Breast epithelium (tissue), 4 donors: ENCODE measurements at places on chromosomes 6 and 20. TPM values are rescaled to one million over a fixed set of nuclear protein-coding genes. Genes with fewer than 3 reads are reported as not detected.

DEFB123 gene
- total RNA-seq: not detected

DNA sequence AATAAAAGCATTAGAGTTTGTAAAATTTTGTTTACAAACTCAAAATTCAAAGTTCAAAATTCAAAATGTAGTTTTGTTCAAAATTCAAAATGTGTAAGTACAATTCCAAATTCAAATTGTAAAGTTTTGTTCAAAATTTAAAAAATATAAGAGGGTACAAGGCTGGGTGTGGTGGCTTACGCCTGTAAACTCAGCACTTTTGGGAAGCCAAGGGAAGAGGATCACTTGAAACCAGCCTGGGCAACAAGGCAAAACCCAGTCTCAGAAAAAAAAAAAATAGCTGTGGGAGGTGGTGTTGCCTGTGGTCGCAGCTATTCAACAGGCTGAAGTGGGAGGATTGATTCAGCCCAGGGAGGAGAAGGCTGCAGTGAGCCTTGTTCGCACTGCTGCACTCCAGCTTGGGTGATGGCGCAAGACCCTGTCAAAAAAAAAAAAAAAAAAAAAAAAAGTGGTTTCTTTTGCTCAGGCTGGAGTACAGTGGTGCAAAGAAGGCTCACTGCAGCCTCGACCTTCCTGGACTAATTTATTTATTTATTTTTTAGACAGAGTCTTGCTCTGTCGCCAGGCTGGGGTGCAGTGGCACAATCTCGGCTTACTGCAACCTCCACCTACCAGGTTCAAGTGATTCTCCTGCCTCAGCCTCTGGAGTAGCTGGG, 5.4 kb upstream of the ZBTB12 start:
- H3K27me3 ChIP-seq: no peaks in the 10 kb centered on the region
- no peaks in the 10 kb centered on the region for H3K4me1 ChIP-seq
- H3K36me3 ChIP-seq: no peaks in the 10 kb centered on the region
- no peak overlapping the region for H3K27ac ChIP-seq
- DNase-seq: no peak

SNX9 gene
- 61.6 TPM for total RNA-seq

TCF21 gene
- total RNA-seq: not detected

DNA sequence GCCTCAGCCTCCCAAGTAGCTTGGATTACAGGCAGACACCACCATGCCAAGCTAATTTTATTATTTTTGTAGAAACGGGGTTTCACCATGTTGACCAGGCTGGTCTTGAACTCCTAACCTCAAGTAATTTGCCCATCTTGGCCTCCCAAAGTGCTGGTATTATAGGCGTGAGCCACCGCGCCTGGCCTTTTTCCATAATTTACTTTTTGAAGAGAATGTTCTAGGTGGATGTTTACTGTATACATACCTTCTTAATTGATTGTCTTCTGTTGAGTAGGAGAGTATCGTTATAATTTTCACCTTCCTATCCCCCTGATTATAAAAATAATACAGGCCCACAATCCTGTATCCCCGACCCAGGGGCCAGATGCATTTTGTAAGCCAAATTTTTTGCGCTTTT, 174.4 kb downstream of the BCAS1 start:
- no peaks in the 10 kb centered on the region for H3K36me3 ChIP-seq
- no peak overlapping the region for H3K27ac ChIP-seq
- H3K27me3 ChIP-seq: no peaks in the 10 kb centered on the region
- H3K4me3 ChIP-seq: no peak overlapping the region

GRCh38 chr6:163709255-163709654, 294.7 kb downstream of the QKI start:
- DNase-seq: no peak
- no peaks in the 10 kb centered on the region for H3K36me3 ChIP-seq
- H3K27ac ChIP-seq: peak overlapping the region; percentile 88

VSX1 gene
- total RNA-seq: not detected

MGME1 gene
- total RNA-seq: 26.2 TPM

C6orf58 gene
- not detected for total RNA-seq

DNA sequence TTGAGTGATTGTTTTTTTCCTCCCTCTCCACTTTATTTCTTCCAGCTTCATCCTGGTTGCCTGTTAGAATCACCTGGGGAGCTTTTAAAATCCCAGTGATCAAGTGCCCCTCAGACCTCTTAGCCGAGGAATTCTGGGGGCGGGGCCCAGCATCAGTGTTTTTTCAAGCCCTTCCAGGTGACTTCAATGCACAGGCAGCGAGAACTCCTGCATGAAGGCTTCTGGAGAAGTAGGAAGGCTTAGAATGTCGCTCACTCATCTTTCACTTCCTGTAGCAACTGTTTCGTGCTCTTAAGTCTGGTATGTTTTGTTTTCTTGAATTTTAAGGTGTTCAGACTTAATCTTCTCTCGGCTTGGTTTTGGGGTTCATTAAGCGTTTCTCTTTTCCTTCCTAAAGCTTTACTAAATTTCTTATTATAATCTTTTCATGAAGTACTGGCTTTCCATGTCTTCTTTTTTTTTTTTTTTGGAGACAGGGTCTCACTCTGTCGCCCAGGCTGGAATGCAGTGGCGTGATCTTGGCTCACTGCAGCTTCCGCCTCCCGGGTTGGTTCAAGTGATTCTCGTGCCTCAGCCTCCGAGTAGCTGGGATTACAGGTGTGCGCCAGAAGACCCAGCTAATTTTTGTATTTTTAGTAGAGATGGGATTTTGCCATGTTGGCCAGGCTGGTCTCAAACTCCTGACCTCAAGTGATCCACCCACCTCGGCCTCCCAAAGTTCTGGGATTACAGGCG, 30.9 kb upstream of the TULP1 start:
- H3K27me3 ChIP-seq: no peaks in the 10 kb centered on the region
- H3K4me3 ChIP-seq: no peak overlapping the region
- H3K4me1 ChIP-seq: no peaks in the 10 kb centered on the region
- no peak overlapping the region for H3K27ac ChIP-seq

WRNIP1 gene
- total RNA-seq: 59.3 TPM

DNA sequence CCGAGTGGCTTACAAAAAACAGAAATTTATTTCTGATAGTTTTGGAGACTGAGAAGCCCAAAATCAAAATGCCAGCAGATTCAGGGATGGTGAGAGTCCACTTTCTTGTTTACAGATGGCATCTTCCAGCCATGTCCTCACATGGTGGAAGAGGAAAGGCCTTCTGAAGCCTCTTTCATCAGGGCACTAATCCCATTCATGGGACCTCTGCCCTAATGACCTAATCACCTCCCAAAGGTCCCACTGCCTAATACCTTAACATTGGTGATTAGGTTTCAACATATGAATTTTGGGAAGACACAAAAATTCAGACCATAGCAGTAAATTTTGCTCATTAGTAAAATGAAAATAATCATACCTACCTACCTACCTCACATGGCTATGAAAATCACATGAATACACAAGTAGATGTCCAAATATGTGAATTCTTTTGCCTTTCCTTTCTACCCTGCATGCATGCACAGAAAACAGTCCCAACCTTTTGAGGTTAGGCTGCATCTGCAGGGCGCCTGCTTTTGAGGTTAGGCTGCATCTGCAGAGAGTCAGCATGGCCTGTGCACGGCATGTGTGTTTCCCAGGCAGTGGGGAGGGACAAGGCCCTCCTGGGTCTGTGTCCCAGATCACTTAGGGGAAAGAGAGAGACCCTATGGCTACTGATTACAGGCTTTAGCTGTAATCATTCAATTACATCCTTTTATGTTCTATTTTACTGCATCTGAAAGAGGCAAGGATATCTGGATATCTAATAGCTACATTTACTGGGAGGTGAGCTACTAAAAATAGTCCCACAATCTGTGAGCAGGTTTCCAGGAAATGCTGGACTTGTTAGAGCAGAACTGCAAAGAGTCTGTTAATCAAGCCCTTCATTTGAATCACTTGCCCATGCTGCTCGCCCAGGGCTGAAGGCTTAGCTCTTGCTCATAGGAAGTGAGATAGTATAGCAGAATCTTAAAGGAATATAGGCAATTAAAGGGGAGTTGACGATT, 497.7 kb upstream of the MARCKS start:
- H3K4me3 ChIP-seq: no peak overlapping the region
- H3K27ac ChIP-seq: no peak overlapping the region
- no peaks in the 10 kb centered on the region for H3K27me3 ChIP-seq
- H3K4me1 ChIP-seq: no peaks in the 10 kb centered on the region
- H3K36me3 ChIP-seq: no peaks in the 10 kb centered on the region

BPI gene
- not detected for total RNA-seq

DNA sequence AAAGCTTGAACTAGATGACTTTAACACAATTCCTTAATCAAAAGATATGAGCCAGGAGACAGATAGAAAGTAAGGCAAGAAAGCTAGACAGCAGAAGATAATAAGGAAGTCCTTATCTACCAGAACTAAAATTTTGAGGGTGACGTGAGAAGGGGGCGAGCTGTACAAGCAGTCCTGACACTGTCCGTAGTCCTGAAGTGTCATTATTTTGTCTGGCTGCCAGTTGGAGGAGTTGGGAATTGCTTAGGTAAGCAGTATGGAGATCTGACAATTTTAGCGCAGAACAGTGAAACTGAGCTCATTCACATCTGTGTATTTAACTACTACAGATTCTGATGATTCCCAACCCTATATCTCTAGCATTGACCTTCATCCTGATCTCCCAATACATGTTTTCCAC, 25.8 kb upstream of the CEP85L start:
- H3K4me3 ChIP-seq: no peak overlapping the region
- H3K27me3 ChIP-seq: no peaks in the 10 kb centered on the region
- DNase-seq: no peak
- no peaks in the 10 kb centered on the region for H3K4me1 ChIP-seq
- no peak overlapping the region for H3K27ac ChIP-seq
- no peaks in the 10 kb centered on the region for H3K36me3 ChIP-seq

- no peaks in the 10 kb centered on the region for H3K27me3 ChIP-seq
- no peak overlapping the region for H3K4me3 ChIP-seq
- no peak overlapping the region for H3K27ac ChIP-seq
- no peaks in the 10 kb centered on the region for H3K4me1 ChIP-seq
Measured at GRCh38 chr6:93341900-93342613, 77.3 kb downstream of the EPHA7 start.

GRCh38 chr6:40350747-40351217, 236.4 kb downstream of the LRFN2 start:
- DNase-seq: no peak
- H3K27ac ChIP-seq: no peak overlapping the region
- no peaks in the 10 kb centered on the region for H3K4me1 ChIP-seq
- H3K27me3 ChIP-seq: no peaks in the 10 kb centered on the region
- H3K36me3 ChIP-seq: no peaks in the 10 kb centered on the region
- H3K4me3 ChIP-seq: no peak overlapping the region

GRCh38 chr20:59667981-59668515, 63.7 kb downstream of the PHACTR3 start:
- no peak overlapping the region for H3K27ac ChIP-seq
- H3K4me3 ChIP-seq: no peak overlapping the region
- no peak for DNase-seq
- no peaks in the 10 kb centered on the region for H3K36me3 ChIP-seq
- H3K27me3 ChIP-seq: no peaks in the 10 kb centered on the region

DNA sequence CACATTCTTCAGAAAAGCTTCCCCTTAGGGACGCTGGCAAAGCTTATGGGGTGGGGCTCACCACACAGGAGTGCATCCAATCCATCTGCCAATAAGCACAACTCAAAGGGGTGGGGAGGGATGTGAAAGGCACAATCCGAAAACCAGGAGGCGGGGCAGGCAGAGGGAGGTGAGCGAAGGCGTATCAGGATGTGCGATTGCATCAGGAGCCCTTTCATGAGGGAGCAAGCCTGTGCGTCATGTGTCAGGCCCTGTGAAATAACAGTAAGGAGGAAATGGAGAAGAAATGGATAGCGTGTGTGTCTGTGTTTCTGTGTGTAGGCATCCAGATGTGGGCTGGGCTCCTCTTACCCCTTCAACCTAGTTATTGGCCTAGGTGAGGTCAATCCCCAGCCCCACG, 382.4 kb upstream of the CDH4 start:
- H3K4me1 ChIP-seq: no peaks in the 10 kb centered on the region
- no peak for DNase-seq
- H3K4me3 ChIP-seq: no peak overlapping the region
- no peaks in the 10 kb centered on the region for H3K36me3 ChIP-seq
- peaks cover 10% of the 10 kb centered on the region for H3K27me3 ChIP-seq

FOXQ1 gene
- not detected for total RNA-seq

RALGAPA2 gene
- 46.0 TPM for total RNA-seq

DNA sequence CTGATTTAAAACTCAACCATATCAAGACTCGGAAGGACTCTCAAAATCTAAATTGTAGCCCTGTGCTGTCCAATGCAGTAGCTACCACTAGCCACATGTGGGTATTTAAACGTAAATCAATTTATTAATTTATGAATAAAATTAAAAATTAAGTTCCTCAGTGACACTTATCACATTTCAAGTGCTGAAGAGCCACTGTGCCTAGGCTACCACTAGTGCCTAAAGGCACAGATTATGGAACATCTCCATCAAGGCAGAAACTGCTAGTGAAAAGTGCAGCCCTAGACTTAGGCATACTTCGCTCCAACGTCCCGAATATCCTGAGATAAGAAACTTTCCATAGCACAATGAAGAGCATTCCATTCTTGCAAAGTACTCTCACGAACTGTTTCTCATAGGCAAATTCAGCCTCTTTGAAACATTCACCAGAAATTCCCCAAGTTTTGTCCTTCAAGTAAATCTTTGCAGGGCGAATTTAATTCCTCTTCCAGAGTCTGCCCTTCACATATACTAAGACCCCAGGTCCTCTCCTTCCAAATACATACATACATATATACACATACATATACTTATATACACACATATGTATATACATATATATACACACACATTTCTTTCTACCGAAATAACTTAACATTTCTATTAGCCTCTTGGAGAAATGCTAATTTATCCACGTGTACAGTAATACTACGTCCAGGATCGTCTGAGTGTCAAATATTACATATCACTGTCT, 1.3 kb downstream of the SUPT3H start:
- peak overlapping the region; percentile 97 for H3K27ac ChIP-seq
- H3K27me3 ChIP-seq: no peaks in the 10 kb centered on the region

TULP4 gene
- total RNA-seq: 171 TPM

DNA sequence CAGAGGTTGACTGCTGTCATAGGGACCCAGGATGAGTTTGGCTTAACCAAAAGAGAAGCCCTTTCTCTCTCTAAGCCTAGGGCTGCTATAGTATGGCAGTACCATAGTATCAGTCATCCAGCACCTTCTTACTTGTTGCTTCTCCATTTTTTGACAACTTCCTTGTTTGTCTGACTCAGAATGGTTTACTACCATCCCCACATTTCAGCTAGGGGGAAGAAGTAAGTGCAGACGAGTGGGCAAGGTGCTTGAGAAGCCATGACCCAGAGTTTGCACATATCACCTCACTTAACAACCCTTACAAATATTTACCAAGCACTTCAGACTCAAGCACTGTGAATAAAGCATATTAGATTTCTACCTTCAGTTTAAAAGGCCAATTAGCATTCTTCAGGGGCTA, 289.9 kb upstream of the TSHZ2 start:
- H3K36me3 ChIP-seq: no peaks in the 10 kb centered on the region
- no peaks in the 10 kb centered on the region for H3K4me1 ChIP-seq
- no peak overlapping the region for H3K4me3 ChIP-seq

DNA sequence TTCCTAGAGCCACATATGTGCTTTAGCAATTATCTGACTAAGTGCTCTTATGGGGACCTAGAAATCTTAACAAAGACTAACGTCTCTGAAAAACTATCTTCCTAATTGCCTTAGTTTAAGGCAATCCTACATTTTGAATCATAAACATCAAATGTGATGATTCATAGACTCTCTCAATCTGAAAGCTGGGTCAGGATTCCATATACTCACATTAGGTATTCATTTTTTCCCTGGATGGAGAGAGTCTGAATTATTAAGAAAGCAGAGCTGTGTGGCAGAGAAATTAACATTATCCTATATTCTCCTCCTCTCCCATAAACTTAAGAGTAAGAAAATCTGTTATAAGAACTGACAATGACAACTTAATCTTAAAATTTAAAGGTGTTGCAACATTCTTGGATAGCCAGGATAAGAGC, 1.6 kb upstream of the PRL start:
- no peaks in the 10 kb centered on the region for H3K27me3 ChIP-seq
- no peak for DNase-seq
- H3K4me1 ChIP-seq: no peaks in the 10 kb centered on the region
- H3K4me3 ChIP-seq: no peak overlapping the region
- H3K27ac ChIP-seq: no peak overlapping the region
- H3K36me3 ChIP-seq: no peaks in the 10 kb centered on the region

MPC1 gene
- total RNA-seq: 65.7 TPM

SLC35F1 gene
- 2.5 TPM for total RNA-seq
